Activated CD4-positive, alpha-beta T cell treated with anti-CD3 and anti-CD28 coated beads, Interleukin-10, Interleukin-2, amounts not matched to agents 100 ng/mL and 50 ng/mL, durations not matched to agents 16 hours and 8 hours (primary cell): ENCODE measurements at places on chromosomes 2 and 18.

DNA sequence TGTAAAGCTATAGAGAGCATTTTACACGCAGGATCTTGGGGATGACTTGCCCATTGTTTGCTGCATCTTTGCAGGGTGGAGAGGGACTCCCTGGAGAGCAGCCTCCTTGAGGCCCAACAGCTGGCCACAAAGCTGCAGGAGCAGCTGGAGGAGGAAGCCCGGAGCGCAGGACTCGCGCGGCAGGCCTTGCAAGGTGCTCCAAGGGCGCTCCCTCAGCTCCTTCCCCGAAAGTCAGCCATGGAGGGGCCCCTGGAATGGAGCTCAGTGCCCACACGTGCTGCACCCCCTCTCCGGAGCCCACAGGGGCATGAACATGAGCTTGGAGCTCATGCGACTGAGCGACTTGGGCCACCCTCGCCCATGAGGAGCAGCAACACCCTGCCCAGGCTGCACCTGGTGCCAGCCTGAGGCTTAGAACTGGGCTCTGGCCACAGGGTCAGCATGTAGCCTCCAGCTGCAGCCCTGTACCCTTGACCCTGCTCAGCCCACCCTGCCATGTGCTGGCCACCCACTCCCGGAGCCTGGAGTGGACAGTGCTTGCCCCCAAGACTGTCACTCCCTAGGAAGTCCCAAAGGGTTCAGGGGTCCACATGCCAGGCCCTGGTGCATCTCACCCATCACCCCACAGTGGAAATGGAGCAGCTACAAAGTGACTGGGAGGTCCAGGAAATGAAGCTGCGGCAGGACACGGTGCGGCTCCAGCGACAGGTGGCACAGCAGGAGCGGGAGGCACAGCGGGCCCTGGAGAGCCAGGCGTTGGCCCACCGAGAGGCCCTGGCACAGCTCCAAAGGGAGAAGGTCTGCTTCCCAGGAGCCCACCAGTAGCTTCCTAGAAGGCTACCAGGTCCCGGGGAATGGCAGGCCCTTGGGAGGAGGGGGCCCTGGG is 43.0 kb downstream of the CROCC2 start:
- DNase-seq = no peak

- peak; percentile 1 for DNase-seq
Measured at GRCh38 chr2:37934591-37935513, 9.8 kb downstream of the RMDN2 start.

DNA sequence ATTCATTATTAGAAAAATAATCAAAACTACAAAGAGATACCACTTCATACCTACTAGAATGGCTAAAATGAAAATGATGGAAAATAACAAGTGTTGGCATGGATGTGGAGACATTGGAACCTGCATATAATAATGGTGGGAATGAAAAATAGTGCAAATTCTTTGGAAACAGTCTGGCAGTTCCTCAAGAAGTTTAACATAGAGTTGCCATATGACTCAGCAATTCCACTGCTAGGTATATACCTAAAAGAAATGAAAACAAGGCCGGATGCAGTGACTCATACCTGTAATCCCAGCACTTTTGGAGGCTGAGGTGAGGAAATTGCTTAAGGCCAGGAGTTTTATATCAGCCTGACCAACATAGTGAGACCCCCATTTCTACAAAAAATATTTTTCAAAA is 41.6 kb upstream of the ACYP2 start:
- DNase-seq = peak; percentile 86

DNA sequence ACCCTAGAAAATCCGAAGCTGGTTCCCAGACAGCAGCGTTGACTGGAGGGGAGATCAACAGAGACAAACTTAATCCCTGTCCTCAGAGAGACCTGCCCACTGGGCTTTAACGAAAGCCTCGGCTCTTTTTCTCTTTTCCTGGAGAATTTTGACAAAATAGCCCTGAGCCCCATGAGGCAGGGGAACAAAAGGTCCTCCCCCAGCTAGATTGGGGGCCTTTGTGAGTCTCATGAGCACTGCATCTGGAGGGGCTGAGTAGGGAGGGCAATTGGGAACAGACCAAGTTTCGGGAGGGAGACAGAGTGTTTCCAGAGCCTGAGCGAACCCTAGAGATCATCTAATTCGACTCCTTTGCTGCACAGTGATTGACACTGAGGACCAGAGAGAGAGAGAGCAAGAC is 123.9 kb upstream of the HAAO start:
- DNase-seq = no peak

DNA sequence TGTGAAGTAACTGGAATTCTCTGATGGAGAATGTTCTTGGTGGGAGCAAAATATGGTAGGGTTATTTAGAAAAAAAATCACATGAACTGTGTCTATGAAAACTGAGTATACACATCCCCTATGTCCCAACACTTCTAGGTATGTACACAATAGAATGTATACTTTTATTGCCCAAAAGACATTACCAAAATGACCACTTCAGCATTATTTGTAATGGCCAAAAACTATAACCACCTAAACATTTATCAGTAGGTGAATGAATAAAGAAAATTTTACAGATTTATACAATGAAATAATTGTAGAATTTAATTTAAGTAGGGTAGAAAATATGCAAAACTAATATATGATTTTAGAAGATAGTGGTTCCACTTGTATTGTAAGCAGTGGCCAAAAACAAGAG is 462.8 kb downstream of the KCNJ3 start:
- DNase-seq = no peak

- no peak for DNase-seq
Measured at GRCh38 chr2:167551416-167551815, 663.1 kb downstream of the XIRP2 start.

- DNase-seq = no peak
Measured at GRCh38 chr18:27250471-27250870, 65.4 kb upstream of the CHST9 start.

GRCh38 chr18:48785736-48786454 is 164.9 kb downstream of the SMAD7 start:
- DNase-seq = no peak

DNA sequence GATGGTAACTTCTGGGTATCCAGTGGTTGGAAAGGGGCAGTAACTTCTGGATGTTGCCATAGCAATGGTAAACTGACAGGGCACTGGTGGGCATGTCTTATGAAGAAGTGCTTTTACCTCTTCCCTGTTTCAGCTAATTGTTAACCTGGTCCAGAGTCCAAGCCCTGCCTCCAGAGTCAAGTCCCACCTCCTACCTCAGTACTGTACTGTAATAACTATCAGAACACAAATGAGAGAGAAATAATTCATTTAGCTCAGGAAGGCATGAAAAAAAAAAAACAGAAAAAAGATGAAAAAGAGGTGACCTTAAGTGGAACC is 237.0 kb downstream of the ZNF804A start:
- no peak for DNase-seq

DNA sequence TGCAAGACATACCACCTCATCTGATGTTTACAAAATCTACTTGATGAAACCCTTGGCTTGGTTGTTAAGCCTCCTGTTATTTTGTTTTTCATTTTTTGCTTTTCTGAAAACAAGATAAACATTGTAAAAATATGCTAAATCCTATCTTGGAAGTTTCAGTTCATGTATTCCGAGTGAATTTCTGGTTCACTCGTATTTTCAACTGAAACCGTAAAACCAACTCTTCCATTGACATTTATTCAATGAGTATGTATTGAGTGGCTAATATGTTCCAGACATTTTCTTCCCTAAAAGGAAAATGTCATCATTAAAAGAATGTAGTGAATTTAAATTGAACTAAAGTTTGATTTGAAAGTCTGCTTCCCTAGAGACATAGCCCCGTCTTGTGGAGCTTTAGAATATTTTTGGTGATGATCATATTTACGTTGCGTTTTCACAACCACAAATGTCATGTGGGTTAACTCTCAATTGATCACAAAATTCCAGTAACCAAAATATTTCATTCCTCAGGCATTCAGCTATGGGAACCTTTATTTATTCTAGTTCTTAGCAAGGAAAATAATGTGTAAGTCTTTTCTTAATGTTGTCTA is 204.2 kb downstream of the MBD2 start:
- DNase-seq = no peak

DNA sequence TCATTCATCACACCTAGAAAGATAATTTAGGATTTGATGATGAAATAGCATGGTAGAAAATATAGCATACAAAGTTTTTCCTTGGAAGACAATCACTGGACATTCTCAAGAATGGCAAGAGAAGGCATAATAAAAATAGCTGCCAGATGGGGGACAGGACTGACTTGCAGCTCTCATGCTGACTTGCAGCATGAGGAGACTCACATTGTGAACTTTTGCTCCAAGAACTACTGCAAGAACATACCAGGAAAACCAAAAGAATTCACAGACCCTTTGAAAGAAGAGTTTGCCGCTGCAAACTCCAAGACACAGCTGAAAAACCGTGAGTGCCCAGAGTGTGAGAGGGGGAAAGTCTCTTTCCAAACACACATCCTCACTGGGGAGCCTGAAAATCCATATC is 47.0 kb downstream of the CRYGD start:
- no peak for DNase-seq

GRCh38 chr2:151363709-151364108 is 6.3 kb downstream of the TNFAIP6 start:
- DNase-seq = no peak

- DNase-seq = peak; percentile 31
Measured at GRCh38 chr2:219497495-219498279, 1.0 kb upstream of the GMPPA start.

DNA sequence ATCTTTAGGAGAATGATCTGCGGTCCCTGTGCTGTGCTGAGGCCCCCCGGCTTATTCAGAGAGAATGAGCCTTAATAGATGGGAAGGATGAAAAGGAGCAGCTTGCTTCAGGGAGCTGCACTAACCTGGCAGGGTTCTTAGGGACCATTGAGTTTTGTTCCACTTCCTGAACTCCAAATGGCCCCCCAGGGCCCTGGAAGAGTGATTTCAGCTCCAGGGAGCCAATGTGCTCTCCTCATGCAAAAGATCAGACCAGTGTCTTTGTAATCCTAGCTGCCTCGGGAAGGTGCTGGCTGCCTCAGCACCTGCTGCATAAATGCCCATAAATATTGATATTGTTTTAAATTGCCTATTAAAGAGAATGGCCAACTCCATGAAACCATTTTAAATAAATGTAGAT is 210.2 kb downstream of the NCK2 start:
- DNase-seq = no peak

- DNase-seq = no peak
Measured at GRCh38 chr2:160486341-160486740, 7.3 kb downstream of the RBMS1 start.

DNA sequence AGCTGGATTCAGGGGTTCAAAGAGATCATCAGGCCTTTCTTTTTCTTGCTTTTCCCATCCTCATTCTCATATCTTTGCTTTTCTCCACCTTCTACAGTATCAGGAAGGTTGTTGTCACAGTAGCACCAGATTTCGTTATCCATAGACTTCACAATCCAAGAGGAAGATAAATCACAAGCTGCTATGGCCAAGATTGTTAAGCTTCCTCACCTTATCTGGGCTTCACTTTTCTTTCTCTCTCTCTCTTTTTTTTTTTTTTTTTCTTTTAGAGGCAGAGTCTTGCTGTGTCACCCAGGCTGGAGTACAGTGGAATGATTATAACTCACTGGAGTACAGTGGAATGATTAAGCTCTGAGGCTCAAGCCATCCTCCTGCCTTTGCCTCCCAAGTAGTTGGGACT is 93.5 kb downstream of the TTC27 start:
- no peak for DNase-seq

DNA sequence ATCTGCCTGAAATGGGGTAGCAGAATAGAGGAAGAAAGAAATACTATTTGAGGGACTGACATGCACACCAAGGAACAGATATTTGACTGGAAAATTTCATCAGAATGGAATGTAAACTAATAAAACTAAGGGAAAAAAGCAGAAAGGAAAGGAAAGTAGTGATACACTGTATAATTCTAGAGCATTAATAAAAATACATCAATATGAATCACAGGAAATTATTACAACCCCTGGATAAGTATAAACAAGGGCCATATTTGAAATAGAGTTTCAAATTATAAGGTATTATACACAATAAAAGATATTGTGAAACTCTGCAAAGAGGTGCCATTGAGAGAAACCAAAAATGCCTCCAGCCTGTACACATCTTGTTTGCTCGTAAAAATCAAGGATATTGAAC is 149.6 kb downstream of the ICOS start:
- no peak for DNase-seq

GRCh38 chr2:227848586-227848985 is 22.8 kb upstream of the DAW1 start:
- DNase-seq = peak; percentile 58

DNA sequence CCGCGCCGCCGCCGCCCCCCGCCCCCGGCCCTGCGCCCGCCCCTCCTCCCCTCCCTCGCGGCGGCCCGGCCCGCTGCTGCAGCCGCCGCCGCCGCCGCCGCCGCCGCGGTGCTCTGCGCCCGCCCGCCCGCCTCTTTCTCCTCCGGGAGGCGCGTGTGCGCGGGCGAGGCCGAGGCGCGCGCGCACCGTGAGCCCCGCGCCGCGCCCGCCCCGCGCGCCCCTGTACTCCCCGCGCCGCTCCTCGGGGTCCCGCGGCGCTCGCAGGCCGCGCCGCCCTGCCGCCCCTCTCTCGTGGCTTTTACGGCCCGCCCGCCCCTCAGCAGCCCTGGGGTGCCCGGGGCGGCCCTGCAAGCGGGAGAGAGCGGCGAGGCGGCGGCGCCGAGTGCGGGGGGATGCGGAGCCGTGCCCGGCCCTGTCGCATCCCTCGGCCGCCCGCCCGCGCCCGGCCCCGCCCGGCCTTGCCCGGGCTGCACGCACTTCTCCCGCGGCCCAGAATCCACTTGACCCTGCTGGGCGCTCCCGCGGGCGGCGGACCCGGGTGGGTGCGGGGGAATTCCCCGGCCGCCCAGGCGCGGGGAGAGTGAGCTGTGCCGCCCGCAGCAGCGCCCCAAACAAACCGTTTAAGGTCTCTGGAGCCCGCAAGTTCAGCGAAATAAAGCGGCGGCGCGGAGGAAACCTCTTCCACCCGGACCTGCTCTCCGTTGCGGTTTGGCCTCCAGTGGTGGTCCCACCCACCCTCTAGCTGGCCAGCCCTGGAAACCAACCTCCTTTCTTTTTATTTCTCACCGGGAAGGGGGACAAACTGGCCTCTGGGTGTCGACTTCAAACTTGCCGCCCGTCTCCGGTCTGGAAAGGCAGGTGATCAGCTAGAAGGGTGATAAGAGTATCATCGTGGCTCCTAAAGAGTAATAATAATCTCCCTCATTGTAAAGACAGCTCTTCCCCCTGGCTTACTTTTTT is 37.4 kb downstream of the AFF3 start:
- no peak for DNase-seq

DNA sequence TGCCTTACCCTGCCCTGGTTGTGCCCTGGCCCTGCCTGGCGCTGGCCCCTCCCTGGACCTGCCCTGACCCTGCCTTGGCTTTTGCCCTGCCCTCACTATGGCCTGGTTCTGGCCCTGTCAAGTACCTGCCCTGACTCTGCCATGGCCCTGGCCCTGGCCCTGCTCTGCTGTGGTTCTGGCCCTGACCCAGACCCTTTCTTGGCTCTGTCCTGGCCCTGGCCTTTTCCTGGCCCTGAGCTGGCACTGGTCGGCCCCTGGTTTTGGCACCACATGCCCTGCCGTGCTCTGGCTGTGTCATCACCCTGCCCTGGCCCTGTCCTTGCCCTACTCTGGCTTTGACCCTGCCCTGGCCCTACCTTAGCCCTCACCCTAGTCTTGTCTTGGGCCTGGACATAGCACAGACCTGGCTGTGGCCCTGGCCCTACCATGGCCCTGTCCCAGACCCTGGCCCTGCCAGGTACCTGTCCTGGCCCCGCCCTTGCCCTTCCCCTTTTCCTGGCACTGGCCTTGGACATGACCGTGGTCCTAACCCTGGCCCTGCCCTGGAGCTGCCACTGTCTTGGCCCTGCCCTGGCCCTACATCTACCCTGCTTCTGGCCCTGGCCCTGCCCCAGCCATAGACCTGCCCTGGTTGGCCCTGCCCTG is 4.8 kb upstream of the ANKRD62 start:
- DNase-seq = no peak

- DNase-seq = no peak
Measured at GRCh38 chr2:61272421-61273070, 110.6 kb downstream of the C2orf74 start.

GRCh38 chr2:134540990-134541389 is 177.8 kb downstream of the TMEM163 start:
- DNase-seq = no peak
